ENCODE measurements at places on chromosomes 5 and 9.

DNA sequence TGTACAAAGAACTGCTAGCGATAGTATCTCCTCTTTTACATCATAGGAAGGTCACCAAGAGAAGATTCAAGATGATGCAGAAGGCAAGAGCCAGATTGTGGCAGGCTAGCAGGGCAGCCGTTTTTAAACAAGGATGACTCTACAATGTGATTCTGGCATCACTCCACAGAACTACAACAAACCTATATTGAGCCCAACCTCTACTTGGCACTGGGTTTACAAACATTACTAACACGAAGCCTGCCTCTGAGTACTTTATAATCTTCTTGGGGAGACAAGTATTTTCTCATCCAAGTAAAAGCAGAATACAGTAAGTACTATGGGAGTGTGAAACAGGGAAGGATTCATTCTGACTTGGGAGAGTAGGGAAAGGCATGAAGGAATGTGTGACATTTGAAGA is 448.6 kb downstream of the ZNF608 start:
- DNase-seq: no peak

DNA sequence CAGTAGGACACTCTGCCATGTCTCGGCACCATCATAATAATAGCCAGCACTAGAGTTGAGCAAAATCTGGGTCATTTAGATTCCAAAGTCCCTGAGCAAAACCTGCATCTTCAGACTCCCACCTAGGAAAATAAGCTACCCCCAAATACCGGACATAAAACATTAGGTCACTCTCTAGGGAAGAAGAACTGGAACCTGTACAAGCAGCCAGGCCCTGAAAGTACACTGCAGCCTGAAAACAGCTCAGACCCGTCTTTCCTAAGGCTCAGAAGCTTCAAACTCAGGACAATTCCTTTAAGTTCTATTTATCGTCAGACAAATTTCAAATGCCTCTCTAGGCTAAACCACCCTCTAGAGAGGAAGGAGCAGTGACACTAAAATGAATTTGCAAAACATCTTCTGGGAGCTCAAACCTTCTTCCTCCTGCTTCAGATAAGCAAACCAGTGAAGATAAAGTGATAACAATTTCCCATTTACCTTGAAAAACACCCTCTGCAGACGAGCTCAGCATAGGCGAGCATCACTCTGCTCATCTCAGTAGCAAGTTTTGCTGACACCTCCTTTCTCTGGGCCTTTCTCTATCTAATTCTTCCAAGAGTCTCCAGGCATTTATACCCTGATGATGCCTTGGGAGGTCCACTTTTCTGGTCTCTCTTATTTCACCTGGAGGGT is 34.0 kb downstream of the ADAM19 start:
- DNase-seq: no peak

DNA sequence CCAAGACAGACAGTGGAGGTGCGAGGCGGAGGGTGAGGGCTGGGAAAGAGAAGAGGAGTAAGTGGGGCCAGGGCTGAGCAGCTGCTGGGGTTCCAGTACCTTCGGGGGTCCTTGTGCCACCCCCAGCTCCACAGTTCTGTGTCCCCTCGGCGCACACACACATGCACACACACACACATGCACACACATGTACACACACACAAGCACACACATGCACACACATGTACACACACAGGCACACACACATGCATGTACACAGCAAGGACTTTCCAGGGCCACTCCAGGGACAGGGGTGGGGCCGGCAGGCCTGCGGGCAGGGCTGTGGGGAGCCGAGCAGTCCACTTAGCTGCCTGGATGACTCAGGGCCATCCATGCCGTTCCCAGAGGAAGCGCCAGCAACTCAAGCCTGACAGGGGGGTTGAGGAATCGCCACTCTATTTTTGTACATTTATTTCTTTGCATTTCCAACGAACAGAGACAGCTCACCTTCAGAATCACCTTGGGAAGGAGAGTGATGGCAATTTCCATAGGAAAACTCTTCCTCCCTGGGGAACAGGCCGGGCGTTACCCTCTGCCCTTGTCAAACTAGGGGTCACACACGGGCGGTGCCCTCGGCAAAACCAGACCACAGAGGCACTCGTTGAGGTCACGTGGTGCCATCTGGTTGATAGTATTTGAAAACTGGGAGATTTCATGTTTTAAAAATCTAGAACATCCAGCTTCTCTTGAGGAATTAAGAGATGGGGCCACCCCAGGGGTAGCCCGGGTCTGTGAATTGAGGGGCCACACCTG is 135.7 kb downstream of the ADAMTS2 start:
- no peak for DNase-seq

- DNase-seq: peak; percentile 47
Measured at GRCh38 chr9:94802793-94803192, 76.3 kb downstream of the AOPEP start.

DNA sequence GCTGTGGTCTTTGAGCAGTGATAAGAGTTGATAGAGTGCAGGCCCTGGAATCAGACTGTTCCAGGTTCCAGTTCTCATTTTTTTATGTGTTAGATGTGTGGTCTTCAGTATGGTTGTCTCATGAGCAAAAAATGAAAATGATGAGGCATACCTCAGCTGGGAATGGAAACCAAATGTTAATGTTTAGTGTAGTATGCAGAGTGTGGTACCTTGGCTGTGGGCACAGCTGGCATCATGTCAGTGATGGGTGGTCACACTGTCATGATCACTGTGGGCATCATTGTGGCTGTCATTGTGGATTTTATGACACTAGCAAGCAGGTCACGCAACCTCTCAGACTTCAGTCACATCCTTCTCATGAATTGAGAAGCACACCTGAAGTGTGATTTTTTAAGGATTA is 6.4 kb downstream of the ABLIM3 start:
- no peak for DNase-seq

DNA sequence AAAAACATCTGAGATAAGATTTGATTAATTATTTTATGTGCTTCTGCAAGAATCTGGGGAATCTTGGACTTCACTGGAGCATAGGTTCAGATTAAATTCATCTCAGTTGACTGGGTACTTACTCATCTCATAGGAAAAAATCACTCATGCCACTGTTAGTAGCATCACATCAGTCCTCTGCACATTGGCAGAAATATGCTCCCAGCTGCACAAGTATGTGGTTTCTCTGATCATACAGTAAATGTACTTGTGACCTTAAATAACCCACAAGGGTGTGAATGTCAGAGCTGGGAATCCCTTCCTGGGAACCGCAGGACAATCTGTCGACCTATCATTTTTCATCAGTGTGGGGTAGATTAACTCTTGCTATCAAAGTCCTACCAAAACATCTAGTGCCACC is 203.7 kb upstream of the SLC24A2 start:
- DNase-seq: no peak

GRCh38 chr9:121300283-121301119 is 32.5 kb downstream of the GSN start:
- no peak for DNase-seq

- no peak for DNase-seq
Measured at GRCh38 chr5:112787261-112787660, 49.6 kb downstream of the APC start.

DNA sequence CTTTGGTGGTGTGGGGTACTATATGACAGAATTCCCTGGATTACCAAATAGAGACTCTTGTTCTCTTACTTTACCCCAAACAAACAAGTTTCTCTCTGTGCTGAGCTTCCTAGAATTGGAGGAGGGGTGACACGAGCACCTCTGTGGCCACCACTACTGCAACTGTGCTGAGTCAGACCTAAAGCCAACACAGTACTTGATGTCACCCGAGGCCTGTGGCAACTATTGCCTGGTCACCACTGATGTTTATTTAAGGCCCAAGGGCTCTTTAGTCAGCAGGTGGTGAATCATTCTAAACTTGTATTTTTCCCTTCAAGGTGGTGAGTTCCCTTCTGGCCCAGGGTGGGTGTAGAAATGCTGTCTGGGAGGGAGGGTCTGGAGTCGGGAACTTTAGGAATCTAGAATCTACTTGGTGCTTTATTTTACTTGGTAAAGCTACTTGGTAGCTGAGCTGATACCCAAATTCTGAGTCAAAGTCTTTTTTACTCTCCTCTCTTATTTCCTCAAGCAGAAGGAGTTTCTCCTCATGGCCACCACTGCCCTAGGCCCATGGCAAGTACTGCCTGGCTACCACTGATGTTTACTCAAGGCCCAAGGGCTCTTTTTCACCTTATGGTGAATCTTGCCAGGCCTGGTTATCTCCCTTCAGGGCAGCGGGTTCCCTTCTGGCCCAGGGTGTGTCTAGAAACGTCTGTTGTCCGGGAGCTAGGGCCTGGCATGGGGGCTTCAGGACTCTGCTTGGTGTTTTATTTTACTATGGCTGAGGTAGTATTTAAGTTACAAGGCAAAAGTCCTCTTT is 9.8 kb downstream of the LURAP1L start:
- DNase-seq: no peak

DNA sequence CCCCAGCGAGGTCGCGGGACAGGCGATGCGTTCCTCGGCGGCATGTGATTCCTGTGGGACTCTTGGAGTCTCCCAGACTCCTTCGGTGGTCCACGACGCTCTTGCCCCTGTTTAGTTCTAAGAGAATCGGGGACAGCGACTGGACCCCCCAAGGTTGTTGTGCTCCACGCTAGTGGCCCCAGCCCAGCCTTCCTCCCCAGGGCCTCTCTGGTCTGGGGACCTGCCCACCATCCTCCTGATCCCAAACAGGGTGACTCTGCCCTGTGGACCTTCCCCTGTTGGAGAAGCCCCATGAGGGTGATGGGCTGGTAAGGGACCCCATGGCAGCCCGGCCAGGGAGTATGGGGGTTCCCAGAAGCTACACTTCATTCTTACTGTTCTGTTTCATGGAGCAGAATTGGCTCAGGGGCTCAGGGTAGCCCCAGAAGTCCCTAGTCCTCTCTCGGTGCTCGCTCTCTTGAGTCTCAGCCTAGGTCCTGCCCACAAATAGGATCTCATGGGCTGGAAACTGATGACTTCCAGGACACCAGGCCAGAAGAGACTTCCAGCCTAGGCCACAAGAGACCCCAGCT is 880 bp downstream of the CARD19 start:
- DNase-seq: no peak

- DNase-seq: no peak
Measured at GRCh38 chr9:111040494-111040893, 2.2 kb upstream of the LPAR1 start.

All from common myeloid progenitor, CD34-positive (primary cell).